Left kidney (tissue), 8 donors: ENCODE measurements at places on chromosomes 5 and 9. TPM values are rescaled to one million over a fixed set of nuclear protein-coding genes. Genes with fewer than 3 reads are reported as not detected.

The PCDHGC5 gene
- polyA plus RNA-seq: 0.81 TPM

GRCh38 chr5:7396713-7397454, 946 bp downstream of the ADCY2 start:
- DNase-seq: no peak

The ELL2 gene
- polyA plus RNA-seq: 13.4 TPM

DNA sequence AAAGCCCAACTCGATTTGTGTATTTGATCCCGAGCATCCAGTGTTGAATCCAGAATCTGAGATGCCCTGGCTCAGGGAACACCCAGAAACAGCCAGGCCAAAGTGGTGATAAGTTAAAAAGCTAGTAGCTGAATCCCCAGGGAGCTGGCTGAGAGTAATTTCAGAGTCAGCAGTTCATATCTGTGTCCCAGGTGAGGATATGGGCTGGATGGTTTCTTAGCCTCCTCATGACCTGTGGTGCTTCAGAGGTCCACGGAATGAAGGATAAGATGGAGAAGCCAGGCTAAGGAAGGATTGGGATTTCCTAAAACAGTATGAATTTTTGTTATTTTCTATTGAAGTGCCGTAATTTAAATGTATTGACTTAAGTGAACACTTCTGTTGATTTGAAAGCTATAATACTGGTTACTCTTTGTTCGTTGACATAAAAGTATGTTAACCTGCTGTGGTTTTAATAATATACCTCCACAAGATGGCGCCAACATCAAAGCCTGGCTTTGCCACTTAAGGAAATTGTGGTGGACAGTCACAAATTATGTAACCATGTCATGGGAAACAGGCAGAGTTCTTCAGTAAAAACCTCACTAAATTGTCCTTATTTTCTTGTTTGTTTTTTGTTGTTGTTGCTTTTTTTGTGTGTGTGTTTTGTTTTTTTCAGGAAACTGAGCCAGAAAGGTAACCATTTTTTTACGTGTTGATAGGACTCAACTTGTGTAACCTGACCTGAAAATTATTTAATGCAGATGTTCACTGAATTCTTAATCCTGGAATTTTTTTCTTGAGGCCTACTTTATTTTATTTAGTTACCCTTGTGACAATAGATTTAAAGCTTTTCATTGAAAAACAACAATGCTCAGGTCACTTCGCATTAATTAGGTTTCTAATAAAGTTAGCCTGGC, 11.4 kb downstream of the MTAP start:
- DNase-seq: peak; percentile 76

GRCh38 chr9:85425153-85425611, 316.6 kb downstream of the AGTPBP1 start:
- DNase-seq: peak; percentile 92

The SLC27A6 gene
- 1.7 TPM for polyA plus RNA-seq

The PCDHB9 gene
- polyA plus RNA-seq: 4.3 TPM

DNA sequence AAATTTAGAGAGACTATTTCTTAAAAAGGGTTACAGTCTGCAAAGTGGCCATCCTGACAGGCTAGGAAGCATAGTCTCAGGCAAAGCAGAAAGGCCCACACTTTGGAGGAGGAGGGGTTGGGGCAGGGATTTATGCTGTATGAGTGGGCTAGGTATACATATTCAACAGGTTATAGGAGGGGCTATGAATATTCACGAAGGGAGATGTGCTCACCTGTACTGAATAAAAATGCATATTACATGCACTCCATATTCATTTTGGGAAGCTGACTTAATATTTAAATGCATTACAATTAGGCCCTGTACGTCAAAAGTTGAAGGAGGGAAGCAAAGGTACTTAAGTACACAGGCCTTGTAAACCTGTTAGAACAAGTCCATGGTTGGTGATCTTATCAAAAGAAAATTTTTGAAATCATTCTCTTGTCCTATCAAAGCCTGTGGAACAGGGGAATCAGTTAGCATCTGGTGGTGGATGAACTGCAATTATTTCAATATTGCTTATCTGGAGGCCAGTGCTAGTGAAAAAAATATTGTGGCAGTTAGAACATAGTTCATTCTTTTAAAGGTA, 1.6 kb downstream of the CENPP start:
- DNase-seq: no peak

The SLC36A3 gene
- not detected for polyA plus RNA-seq

- DNase-seq: no peak
Measured at GRCh38 chr5:78819166-78819565, 165.9 kb downstream of the ARSB start.

- DNase-seq: no peak
Measured at GRCh38 chr5:43592363-43592762, 10.6 kb upstream of the NNT start.

The SELENOP gene
- polyA plus RNA-seq: 433 TPM

DNA sequence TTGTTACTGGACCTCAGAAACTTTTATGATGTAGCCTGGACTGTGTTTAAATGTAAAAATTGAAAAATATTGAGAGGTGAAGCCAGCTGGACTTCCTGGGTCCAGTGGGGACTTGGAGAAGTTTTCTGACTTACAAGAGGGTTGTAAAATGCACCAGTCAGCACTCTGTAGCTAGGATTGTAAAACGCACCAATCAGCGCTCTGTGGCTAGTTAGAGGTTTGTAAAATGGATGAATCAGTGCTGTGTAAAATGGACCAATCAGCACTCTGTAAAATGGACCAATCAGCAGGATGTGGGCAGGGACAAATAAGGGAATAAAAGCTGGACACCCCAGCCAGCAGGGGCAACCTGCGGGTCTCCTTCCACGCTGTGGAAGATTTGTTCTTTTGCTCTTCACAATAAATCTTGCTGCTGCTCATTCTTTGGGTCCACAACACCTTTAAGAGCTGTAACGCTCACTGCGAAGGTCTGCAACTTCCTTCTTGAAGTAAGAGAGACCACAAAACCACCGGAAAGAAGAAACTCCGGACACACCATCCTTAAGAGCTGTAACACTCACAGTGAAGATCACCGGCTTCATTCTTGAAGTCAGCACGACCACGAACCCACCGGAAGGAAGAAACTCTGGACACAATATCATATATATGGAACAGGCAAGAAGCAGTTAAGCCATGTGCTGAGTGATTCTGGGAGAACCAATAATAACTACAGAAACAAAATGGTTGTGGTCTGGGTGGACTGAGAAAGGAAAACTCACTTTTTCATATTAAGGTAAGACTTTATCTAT, 201.3 kb downstream of the GABRG2 start:
- DNase-seq: no peak

The CNTFR gene
- 34.6 TPM for polyA plus RNA-seq

DNA sequence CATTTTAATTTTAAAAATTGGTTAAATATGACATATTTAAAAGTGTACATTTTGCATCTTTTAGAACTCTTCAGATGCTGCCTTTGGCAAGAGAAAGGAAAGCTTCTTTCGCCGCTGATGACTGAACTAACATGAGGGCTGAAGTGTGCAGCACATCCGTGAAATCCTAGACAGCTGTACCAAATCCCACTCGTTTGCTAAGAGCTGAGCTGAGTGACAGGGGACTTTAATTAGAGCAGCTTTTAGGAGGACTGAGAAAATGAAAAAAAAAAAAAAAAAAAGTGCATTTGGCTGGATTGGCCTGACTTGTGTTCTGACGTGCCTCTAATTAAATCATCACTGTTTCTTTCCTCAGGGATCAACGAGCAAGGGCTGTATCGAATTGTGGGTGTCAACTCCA, 271.3 kb downstream of the ARHGAP26 start:
- DNase-seq: peak; percentile 46

DNA sequence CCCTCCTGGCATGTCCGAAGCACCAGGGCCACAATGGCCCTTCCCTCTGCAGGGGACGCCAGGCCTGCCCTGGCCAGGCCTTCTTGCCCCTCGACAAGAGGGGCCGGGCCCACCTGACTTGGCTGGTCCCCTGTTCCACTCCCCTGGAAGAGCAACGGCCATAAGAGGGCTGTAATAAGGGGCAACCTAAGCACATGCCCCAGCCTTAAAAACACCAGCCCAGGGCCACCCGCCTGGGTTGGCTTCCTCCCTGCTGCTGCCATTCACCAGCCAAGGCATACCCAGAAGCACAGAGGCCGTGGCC, 8.5 kb downstream of the GFPT2 start:
- DNase-seq: no peak
